ENCODE measurements at places on chromosomes 11 and 22.

GRCh38 chr11:96043291-96043690 lies 119.4 kb upstream of the MTMR2 start:
- DNase-seq = no peak

GRCh38 chr22:20509344-20510047 lies 2.1 kb downstream of the MED15 start:
- DNase-seq = peak; percentile 50

- no peak for DNase-seq
Observed at GRCh38 chr11:18239655-18240054, 3.1 kb upstream of the SAA4 start.

DNA sequence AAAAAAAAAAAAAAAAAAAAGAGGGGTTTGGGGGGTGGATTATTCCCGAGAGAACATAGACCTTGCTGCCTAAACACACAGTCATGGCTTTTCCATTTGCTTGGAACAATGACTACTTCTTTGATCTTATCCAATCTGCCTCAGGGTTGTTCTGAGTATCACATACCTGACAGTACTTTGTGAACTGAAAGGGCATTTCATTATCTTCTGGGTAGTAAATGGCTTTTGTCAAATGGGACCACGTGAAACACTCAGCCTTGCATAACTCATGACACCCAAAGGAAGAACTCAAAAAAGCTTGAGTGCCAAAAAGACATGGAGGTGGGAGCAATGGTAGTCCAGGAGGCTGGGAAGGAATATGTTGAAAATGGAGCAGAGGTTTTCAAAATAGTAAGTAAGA lies 123.2 kb upstream of the BID start:
- no peak for DNase-seq

DNA sequence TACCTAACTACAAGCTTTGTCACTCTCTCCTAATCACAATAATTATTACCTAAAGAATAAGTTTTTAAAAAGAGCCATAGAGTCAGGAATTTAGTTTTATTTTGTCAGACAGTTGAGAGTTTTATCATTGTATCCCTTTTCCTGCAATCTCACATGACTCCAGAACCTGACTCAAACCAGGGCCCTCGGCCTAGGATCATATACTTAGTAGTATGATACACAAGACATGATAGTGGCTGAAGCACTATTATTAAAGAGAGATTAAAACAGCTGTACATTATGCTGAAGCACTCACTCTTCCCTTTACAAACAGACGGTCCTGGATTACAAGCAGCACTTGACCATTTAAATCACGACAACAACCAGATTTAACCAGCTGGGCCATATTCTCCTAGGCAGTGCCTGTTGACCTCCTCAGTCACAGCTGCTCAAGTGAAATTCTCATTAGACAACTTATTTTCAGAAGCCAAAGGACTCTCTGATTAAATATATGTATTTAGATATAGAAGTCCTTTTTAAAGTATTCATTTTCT lies 44.0 kb downstream of the SOX6 start:
- DNase-seq = no peak

- DNase-seq = no peak
Observed at GRCh38 chr11:72871119-72871518, 56.9 kb downstream of the ATG16L2 start.

Measured in H7 (cell line).